ENCODE measurements at places on chromosomes 16 and 17.

DNA sequence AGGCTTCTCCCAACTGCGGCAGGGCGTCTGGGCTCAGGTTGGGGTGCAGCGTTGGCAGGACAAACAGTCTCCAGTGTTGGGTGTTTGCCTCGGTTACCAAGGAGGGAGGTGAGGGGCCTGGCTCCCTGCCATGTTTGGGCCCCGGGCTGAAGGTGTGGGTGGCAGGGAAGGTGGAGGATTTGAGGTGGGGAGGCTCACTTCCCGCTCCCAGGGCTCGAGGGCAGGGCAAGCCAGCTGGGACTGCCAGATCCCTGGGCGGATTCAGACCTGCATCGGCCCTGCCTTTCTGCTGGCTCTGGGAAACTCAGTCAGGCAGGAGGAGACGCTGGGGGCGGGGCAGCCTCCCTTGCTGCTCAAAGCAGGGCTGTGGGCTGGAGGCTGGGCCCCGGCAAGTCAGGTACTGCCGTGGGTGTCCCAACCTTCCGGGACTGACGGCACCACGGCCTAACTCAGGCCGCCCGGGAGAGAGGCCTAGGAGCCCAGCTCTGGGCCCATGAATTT is 31.3 kb upstream of the KRT17 start:
- DNase-seq: no peak

DNA sequence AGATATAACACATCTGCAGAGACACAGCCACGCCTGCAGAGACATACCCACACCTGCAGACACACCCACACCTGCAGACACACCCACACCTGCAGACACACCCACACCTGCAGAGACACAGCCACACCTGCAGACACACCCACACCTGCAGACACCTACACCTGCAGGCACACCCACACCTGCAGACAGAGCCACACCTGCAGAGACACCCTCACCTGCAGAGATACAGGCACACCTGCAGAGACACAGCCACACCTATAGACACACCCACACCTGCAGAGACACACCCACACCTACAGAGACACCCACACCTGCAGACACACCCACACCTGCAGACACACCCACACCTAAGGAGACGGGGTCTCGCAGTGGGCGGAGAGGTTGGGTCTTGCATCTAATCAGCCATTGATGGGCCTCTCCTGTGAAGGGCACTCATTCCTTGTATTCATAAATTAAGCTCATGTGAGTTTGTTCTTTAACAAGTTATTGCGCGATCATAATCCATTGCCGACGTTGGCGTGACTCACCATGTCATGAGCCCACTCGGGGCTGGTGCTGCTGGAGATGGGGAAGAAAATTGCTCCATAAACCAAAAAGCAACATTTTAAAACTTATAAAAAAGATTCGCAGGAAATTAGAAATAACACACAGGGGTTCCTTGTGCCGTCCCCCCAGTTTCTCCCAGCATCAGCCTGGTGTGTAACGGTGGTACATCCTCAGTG is 28.9 kb upstream of the CDH15 start:
- no peak for DNase-seq

- DNase-seq: no peak
Observed at GRCh38 chr17:61209106-61209439, 190.6 kb upstream of the TBX2 start.

GRCh38 chr16:51150165-51150887 is 744 bp downstream of the SALL1 start:
- no peak for DNase-seq

DNA sequence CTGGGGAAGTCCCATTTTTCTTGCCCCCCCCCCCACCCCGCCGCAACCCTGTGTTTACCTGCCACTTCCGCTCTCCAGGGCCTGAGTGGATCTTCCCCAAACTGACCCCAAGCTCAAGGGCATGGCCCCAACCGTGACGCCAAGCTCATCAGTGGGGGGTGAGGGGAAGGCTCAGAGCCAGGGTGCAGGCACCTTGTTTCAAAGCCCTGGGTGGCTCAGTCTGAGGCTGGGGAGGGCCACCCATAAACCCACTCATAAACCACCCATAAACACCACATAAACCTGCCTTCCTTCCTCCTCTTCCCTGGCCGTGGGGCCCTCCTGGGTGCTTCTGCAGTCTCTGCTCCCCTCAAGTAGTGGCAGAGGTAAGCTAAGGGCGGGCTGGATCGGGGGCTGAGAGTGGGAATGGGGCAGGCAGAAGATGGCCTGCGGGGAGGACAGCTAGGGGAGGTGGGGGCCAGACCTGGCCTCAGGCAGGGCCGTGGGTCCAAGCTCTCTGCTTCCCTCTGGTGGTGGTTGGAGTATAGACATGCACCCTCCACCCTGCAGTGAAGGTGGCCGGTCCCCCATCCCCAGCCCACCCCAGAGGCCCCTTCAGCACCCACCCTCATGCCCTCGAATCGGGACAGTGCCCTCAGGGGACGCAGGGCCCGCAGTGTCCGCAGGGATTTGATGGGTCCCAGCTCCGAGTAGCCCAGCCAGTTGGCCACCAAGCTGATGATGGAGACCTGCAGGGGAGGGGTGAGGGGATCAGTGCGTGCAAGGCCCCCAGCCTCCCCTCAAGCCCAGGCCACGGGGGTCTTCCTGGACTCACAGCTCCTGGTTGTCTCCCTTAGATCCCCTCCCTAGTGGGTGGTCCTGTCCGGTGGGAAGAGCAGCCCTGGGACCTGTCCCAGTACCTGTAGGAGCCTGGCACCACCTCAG is 14.6 kb upstream of the CD79B start:
- DNase-seq: peak; percentile 79

- peak; percentile 91 for DNase-seq
Observed at GRCh38 chr17:48636177-48637018, 10.2 kb upstream of the HOXB9 start.

GRCh38 chr16:81797443-81797842 is 18.4 kb downstream of the PLCG2 start:
- DNase-seq: peak; percentile 29

- no peak for DNase-seq
Observed at GRCh38 chr16:78984887-78985464, 615.6 kb downstream of the MAF start.

GRCh38 chr17:4986951-4987766 is at the start of gene CAMTA2:
CAMTA2 (minus strand) TSS chr17:4987675; CDS start chr17:4986222, 1,453 bp downstream.
- peak; percentile 91 for DNase-seq

GRCh38 chr16:17325476-17326143 is 145.2 kb downstream of the XYLT1 start:
- DNase-seq: no peak

All from activated CD4-positive, alpha-beta T cell treated with anti-CD3 and anti-CD28 coated beads for 36 hours (primary cell).